ENCODE measurements at places on chromosomes 3 and 15. TPM values are rescaled to one million over a fixed set of nuclear protein-coding genes. Genes with fewer than 3 reads are reported as not detected.

The EIF4E3 gene
- total RNA-seq, result 4.0 TPM

The FILIP1L gene
- 0.29 TPM for total RNA-seq

The SOX14 gene
- total RNA-seq, result not detected

The PIGZ gene
- total RNA-seq, result 1.3 TPM

The SMAD6 gene
- 30.5 TPM for total RNA-seq

The FBXO22 gene
- 79.4 TPM for total RNA-seq

The ATP10A gene
- 9.8 TPM for total RNA-seq

The GRAMD2A gene
- total RNA-seq, result 0.16 TPM

The SUSD5 gene
- 3.1 TPM for total RNA-seq

The CD200R1 gene
- total RNA-seq, result 0.12 TPM

The COL6A5 gene
- total RNA-seq, result not detected

The SLC22A13 gene
- not detected for total RNA-seq

The PAQR5 gene
- 102 TPM for total RNA-seq

The C3orf70 gene
- 0.03 TPM for total RNA-seq

The ANKRD34C gene
- total RNA-seq, result not detected

The P3H2 gene
- total RNA-seq, result 34.5 TPM

The CACNA2D3 gene
- 0.16 TPM for total RNA-seq

The ZPLD1 gene
- not detected for total RNA-seq

The ATP13A4 gene
- total RNA-seq, result not detected

The FBXO40 gene
- total RNA-seq, result not detected

The AQP9 gene
- total RNA-seq, result 0.07 TPM

The LOXL1 gene
- total RNA-seq, result 1.2 TPM

The CLDN16 gene
- total RNA-seq, result 0.03 TPM

The CHRNA5 gene
- 34.3 TPM for total RNA-seq

The TRPM1 gene
- total RNA-seq, result not detected

The GOLGA8T gene
- 1.7 TPM for total RNA-seq

The IQCB1 gene
- total RNA-seq, result 10.2 TPM

The ISL2 gene
- 4.3 TPM for total RNA-seq

The SAMD7 gene
- total RNA-seq, result not detected

The NR1I2 gene
- not detected for total RNA-seq

The CHRM5 gene
- 0.02 TPM for total RNA-seq

The TNNC1 gene
- 1.2 TPM for total RNA-seq

The ST8SIA2 gene
- 0.70 TPM for total RNA-seq

The RBPMS2 gene
- 6.2 TPM for total RNA-seq

The IL17RB gene
- 0.83 TPM for total RNA-seq

The WDR49 gene
- not detected for total RNA-seq

The CHDH gene
- total RNA-seq, result 3.1 TPM

The PTPN23 gene
- 21.1 TPM for total RNA-seq

The FOXB1 gene
- not detected for total RNA-seq

The ISLR gene
- 0.50 TPM for total RNA-seq

The SCN5A gene
- total RNA-seq, result 1.6 TPM

The ARID3B gene
- total RNA-seq, result 3.3 TPM

The GABRR3 gene
- not detected for total RNA-seq

The CRABP1 gene
- 0.68 TPM for total RNA-seq

The HCLS1 gene
- total RNA-seq, result 0.08 TPM

The GPR62 gene
- not detected for total RNA-seq

The NANOGP8 gene
- total RNA-seq, result not detected

The KIF15 gene
- total RNA-seq, result 7.9 TPM

The MNS1 gene
- 2.6 TPM for total RNA-seq

The SMCO1 gene
- total RNA-seq, result not detected

The CFAP92 gene
- total RNA-seq, result not detected

The KIF9 gene
- total RNA-seq, result 13.3 TPM

The ZNF502 gene
- 1.6 TPM for total RNA-seq

The SEC22A gene
- total RNA-seq, result 17.0 TPM

The VIPR1 gene
- total RNA-seq, result 1.7 TPM

The BFSP2 gene
- not detected for total RNA-seq

The SCN11A gene
- not detected for total RNA-seq
